Fibroblast of skin of scalp (primary cell): ENCODE measurements at places on chromosomes 12 and 14.
A peak's percentile ranks its signal among the peaks of the same experiment; 100 is the strongest.

- DNase-seq, result no peak
Observed at GRCh38 chr12:132225214-132225613, 81.0 kb downstream of the NOC4L start.

- no peak for DNase-seq
Observed at GRCh38 chr14:42921901-42922300, 1315.2 kb downstream of the LRFN5 start.

GRCh38 chr12:32478166-32478565 lies 78.8 kb downstream of the FGD4 start:
- no peak for DNase-seq

GRCh38 chr14:33679461-33680225 lies 271.2 kb downstream of the EGLN3 start:
- peak; percentile 78 for DNase-seq

GRCh38 chr14:77973246-77973645 lies 173.3 kb downstream of the ADCK1 start:
- no peak for DNase-seq

DNA sequence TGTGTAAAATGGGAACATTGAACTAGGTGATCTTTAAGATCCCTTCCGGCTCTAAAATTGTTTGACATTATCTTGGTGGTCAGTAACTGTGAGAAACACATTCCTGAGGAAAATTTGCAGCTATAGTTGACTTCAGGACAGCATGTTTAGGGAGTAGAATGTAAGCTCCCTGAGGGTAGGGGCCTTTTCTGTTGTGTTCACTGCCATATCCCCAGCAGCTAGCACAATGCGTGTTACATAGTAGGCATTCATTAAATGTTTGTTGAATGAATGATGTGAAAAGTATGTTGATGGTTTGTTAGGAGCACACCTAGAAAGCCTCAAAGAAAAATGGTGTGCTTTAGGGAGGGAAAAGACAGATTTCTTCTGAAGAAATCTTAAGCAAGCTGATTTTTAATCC lies 38.5 kb upstream of the KCNMB4 start:
- DNase-seq, result no peak

DNA sequence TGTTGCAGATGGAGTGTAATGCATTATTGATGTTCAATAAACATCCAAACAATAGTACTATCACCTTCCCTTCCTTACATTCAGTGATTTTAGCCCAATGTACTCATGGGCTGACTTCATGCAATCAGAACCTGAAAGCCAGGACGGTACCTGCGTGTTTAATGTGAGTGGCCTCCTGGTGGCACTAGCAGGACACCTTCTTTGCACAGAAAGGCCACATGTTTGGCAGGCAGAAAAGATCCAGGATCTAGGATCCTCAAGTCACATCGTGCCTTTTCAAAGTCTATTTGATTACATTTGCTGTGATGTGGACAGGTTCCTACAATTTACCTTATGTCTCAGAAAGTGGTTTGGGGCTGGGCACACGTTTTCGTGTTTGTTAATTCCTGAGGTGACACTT lies 82.9 kb downstream of the NEDD1 start:
- DNase-seq, result no peak

GRCh38 chr12:40843495-40843894 lies 151.3 kb downstream of the CNTN1 start:
- no peak for DNase-seq

- DNase-seq, result no peak
Observed at GRCh38 chr12:132430838-132431774, 58.8 kb upstream of the FBRSL1 start.

GRCh38 chr14:22748206-22748605 lies 18.3 kb upstream of the OXA1L start:
- DNase-seq, result no peak

DNA sequence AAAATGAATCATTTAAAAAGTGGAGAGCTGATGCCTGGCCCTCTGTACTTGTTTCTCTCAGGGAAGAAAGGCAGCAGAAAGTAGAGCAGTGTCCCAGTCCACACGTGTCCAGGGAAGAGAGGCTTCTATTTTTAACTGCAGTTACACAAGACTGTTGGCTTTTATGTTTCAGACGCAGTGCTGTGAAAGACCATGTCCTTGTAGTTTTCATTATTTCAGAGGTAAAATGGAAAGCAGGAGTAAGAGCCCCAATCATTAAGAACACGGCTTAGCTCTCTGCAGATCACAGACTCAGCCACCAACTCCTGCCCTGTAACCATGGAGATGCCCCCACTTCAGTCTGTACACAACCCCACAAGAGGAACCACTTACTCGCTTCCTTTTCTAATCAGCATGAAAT lies 336.3 kb downstream of the DAD1 start:
- DNase-seq, result no peak

GRCh38 chr12:10126413-10126812 lies 3.6 kb downstream of the CLEC7A start:
- DNase-seq, result no peak

GRCh38 chr12:119249383-119250155 lies 70.8 kb downstream of the HSPB8 start:
- DNase-seq, result no peak

GRCh38 chr12:68115281-68115680 lies 44.3 kb downstream of the IFNG start:
- no peak for DNase-seq

DNA sequence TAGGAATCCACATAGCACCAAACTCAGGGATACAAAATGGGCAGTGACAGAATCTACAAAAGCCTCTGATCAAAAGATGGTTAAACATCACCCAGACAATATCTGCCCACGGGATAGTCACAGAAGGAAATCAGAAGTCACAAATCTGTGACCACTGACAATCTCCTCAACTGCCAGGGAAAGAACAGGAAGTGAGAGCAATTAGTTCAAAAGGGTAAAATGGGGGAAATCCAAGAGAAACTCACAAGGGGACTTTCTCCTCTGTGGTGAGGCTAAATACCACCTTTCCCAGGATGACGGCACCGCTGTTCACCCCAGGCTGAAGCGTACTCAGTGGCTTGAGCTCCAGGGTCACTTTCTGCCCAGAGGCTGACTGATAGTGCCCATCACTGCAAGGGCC lies 10.7 kb downstream of the TTC5 start:
- no peak for DNase-seq

DNA sequence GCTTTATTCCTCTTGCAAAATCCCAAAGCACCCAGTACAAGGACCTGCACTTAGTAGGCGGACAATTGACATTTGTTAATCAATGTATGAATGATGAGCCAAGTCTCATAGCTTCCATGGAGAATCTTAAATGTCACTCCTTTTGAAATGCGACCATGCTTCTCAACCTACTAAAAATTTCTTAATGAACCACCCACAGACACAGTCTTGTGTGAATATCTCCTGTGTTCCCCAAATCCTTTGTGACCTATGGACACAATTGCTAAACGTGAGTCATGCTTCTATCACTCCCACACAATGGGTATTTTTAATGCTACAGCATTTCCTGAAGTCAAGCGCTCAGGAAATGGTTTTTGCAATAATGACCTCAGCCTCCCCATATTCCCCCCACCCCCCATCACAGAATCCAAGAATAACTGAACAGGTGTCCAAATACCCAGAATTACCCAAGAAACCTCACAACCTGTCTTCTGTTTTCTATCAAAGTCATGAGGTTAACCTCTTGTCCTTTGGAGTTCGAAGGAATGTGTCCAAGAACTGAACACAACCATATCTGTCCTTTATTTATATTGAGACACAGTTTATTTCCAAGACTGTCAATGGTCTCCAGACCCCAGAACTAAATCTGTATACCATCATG lies 163.6 kb upstream of the PLEKHG7 start:
- peak; percentile 22 for DNase-seq

GRCh38 chr12:8088574-8088973 lies 6.5 kb downstream of the NECAP1 start:
- no peak for DNase-seq

- no peak for DNase-seq
Observed at GRCh38 chr12:124388038-124388671, 93.3 kb downstream of the RFLNA start.

GRCh38 chr12:81461163-81461562 lies 298.0 kb downstream of the PPFIA2 start:
- DNase-seq, result no peak

DNA sequence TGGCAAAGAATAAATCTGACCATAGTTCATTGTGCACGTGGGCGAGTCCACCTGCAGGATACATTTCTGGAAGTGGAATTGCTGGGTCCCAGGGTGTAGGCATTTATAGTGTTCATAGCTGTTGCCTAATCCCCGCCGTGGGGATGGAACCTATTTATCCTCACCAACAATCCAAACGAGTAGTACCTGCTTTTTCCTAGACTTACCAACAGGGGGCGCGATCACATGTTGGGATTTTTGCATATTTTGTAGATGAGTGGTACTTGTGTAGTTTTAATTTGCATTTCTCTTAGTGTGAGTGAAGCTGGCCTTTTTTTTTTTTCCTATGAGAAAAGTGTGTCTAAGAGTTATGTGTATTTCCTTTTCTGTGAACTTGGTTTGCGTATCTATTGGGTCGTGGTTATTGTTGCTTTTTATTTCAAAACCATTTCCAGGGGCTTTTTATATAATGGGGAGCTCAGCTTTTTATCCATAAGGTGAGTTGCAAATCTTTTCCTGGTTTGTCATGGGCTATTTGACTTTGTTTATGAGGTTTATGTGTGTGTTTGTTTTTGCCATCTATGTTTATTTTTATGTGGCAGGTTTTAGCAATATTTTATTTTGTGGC lies 67.2 kb downstream of the CCDC92 start:
- peak; percentile 89 for DNase-seq

GRCh38 chr12:109567296-109567695 lies 6.0 kb downstream of the MMAB start:
- DNase-seq, result no peak

GRCh38 chr12:568486-568885 lies 94.8 kb downstream of the NINJ2 start:
- DNase-seq, result no peak

- DNase-seq, result no peak
Observed at GRCh38 chr14:74591394-74591793, 20.6 kb downstream of the LTBP2 start.

GRCh38 chr14:102461490-102462338 lies 47.9 kb downstream of the ANKRD9 start:
- peak; percentile 12 for DNase-seq

- no peak for DNase-seq
Observed at GRCh38 chr12:11713202-11713601, 63.7 kb downstream of the ETV6 start.

- peak; percentile 35 for DNase-seq
Observed at GRCh38 chr12:78392918-78393317, 471.7 kb upstream of the SYT1 start.

- DNase-seq, result peak; percentile 56
Observed at GRCh38 chr12:6295094-6295811, 15.2 kb upstream of the PLEKHG6 start.

DNA sequence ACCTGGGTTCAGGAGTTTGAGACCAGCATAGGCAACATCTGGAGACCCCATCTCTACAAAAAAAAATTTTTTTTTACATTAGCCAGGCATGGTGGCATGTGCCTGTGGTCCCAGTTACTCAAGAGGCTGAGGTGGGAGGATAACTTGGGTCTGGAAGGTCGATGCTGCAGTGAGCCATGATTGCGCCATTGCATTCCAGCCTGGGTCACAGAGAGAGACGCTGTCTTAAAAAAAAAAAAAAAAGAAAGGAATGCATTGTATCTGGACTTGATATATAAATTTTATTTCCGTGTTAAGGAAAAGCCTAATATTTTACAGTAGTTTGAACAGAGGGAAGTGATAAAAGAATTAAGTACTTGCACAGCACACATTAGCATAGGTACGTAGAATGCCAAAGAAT lies 97.2 kb downstream of the ZC3H14 start:
- DNase-seq, result peak; percentile 34

DNA sequence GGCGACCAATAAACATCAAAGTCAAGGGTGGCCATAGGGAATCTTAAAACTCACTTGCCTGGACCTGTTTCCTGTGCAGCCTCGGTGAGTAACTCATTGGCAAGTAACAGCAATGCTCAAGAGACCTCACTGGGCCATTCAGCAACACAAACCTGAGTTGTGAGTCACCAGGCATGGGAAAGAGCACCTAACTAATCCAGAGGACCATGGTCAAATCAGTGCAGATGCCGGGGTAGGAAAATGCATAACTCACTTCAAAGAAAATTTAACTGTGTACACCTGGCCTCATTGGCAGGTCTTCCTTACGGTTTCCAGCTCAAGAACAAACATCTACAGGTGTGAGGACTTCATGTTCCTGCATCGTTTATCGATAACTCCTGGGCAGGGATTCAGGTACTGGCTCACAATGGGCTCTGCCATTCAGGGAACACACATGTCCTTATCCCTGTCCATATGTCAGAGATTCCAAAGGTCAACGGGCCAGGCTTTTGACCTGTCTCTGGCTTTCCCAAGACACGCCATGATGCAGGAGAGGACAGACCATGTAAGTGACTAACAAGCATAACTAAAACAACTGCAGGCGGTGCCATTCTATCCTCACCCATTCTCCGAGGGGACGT lies 211.8 kb downstream of the ANO2 start:
- peak; percentile 11 for DNase-seq

DNA sequence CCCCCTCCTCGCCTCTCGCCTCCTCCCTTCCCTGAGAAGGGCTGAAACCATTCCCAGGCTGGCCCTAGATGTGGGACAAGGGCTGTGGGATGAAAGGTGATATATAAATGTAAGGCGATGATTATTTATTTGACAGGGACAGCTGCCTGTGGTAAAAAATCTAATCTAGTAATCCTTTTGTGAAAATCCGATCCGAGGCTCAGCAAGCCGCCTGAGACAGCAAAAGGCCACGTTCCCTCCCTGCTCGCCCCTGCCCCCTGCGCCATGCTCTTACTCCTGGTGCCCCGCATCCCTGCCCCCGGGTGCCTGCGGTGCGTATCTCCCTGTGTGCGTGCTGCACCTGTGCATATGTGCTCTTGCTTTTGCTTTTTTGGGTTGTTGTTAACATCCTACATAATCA lies 65.2 kb downstream of the TSPAN9 start:
- no peak for DNase-seq

GRCh38 chr12:87428701-87429277 lies 600.4 kb downstream of the C12orf50 start:
- peak; percentile 17 for DNase-seq

DNA sequence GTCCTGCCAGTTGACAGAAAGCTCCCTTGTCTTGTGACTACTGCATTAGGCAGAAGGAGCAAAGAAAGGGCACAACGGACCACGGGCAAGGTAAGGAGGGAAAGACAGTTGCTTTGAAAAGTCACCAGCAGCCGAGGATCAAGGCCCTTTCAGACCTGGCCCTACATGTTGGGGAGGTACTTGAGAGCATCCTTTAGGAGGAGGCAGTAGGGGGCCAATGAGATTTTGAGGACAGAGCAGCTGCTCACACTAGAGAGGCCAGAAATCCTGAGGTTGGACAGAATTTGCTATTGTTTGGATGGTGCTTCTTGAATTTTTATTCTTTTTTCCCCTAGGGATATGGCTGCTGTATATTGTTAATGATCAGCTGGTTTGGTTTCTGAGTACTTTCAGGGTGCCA lies 135.5 kb upstream of the PZP start:
- no peak for DNase-seq

GRCh38 chr14:92153581-92153980 lies 31.8 kb downstream of the CPSF2 start:
- DNase-seq, result no peak
